ENCODE measurements at places on chromosomes 3 and 15.

DNA sequence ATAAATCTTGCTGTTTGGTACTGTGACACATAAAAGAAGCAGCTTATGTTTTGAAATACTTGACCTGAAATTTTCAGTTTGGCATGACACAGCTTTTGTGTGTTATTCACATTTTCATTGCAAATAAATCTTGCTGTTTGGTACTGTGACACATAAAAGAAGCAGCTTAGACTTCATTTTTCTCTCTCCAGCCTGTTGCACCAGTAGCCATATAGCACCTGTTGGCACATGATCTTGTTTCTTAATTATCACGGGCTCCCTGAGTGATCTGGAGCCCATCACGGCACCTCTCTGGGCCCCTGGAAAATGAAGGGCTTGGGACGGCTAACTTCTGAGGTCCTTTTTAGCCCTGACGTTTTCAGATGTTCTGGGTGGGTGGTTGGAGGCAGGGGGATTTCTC lies 77.4 kb upstream of the SLCO3A1 start:
- no peak for DNase-seq

DNA sequence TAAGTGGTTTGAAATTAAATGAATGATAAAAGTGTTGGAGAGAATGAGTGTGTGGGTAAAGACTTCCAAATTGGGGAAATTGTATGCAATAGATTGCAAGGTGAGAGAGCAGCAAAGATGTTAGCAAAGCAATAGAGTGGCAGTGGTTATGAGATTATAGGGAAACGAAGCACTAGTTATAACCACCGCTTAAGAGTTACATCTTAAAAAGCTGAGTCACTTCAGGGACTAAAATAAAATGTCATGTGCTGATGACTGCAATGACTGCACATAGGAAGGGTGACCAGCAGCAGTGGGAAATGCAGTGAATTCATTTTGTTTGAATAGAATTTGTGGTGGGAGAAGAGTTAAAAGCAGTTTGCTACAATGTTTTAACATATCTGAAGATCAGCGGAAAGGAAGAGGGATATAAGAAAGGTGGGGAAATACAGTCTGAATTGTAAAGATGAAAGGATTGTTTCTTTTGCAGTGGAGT lies 127.3 kb downstream of the RAP2B start:
- DNase-seq: no peak

DNA sequence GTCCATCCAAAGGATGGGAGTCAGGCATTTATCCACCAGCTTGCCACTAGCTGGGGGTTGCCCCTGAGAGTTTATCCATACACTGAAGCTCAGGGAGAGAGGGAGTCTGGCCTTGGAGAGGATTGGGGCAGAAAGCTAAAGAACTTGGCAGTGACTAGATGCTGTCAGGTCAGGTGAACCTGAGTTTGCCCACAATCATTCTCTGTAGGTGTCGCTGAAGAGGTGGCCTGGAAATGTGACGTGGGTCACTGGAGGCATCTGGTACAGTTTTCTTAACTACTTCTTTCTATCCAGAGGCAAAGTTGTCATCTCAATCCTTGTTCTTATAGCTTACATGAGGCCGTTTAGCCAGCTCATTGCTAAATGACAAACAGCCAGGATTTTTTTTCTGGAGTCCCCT lies 298.0 kb upstream of the CTNNB1 start:
- no peak for DNase-seq

- no peak for DNase-seq
Observed at GRCh38 chr3:103089758-103090157, 654.9 kb downstream of the ZPLD1 start.

DNA sequence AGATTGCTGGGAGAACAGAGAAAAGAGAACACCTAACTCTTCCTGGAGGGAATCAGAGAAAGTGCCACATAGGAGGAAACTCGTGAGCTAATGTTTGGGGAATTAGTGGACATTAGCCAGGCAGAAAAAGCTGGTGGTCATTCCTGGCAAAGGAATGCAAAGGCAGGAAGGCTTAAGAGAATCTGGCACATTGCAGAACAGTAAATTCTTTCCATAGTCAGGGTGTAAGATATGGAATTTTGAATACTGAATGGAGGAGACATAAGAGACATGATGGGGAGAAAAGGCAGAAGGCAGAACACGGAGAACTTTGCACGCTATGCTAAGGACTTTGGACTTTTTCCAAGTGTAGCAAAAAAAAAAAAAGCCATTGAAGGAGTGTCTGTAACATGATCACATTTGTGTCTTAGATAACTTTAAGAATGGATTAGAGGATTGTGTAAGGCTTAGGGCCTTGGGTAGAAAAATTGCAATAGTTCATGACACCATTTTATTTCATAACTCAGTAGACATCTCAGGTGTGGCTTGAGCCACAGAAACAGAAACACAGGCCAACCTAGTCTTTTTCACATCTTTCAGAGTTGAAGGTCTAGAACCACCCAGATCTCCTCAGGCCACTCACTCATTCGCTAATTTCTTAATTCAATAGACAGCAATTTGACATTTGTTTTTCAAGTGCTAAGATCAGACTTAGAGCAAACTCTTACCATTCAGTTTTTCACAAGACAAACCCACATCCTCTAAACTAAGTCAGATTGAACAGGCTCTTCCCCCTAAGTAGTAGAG lies 31.2 kb upstream of the CCDC80 start:
- DNase-seq: no peak

GRCh38 chr15:72057548-72058091 lies 60.3 kb downstream of the MYO9A start:
- no peak for DNase-seq

DNA sequence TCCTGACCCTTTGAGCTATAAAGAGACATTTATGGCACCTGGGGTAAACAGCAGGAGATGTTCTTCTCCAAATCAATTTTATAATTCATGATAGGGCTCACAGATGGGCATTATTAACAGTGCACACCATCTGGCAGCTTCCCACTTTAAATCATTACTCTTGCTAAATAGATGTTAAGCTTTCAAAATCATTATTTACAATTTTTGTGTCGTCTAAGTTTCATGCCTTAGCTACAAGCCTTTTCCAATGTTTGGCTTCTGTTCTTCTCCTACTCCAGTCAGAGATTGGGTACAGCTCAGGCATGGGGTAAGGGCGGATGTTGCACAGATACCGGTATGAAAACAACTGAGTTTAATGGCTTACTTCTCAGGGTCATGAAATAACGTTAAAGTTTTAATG lies 120.9 kb upstream of the PFN2 start:
- no peak for DNase-seq

DNA sequence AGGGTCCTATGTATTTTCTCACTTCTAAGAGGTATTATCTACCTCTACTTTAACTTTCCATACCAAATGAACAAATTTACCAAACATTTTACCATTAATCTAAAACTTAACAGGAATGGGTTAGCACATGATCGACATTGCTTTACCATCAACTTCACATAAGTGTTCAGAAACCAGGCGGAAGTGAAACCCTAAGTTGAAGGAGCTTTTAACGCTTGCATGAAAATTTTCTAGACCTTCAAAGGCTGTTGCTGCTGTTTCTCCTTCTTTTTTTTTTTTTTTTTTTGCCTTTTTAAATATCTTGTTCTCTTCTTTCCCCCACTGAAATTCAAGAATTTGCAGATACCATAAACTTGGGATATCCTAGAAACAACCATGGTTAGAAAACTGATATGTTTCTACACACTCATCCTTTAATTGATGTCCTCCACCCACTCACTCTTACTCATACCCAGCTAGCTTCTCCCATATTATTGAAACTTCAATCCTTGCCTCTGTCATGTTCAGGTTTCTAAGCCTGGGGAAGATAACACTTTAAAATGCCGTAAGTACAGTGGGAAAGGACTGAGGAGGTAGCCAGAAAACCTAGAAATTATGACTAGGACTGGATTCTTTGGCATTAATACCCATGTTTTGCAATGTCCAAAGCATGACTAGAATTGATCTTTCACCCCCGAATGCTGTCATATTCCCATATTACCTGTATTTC lies 24.7 kb downstream of the MYO5A start:
- no peak for DNase-seq

DNA sequence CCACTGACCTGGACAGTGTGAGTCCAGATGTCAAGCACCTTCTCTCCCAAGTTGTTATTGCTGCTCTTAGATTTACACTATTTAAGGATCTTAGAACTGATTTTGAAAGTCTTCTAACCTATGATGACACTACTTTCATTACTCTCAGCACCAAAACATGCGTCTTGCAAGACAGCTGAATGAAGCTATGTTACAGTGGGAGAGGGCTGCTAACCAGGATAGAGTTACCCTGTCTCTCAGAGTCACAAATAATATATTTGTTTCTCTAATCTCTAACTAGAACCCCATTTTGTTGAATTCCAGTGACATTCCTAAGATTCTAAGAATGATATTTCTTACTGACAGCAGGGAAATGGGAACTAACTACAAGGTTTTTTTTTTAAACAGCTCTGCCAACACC lies 455.5 kb downstream of the MAGI1 start:
- DNase-seq: no peak

GRCh38 chr3:194812176-194812575 lies 126.5 kb downstream of the FAM43A start:
- no peak for DNase-seq

DNA sequence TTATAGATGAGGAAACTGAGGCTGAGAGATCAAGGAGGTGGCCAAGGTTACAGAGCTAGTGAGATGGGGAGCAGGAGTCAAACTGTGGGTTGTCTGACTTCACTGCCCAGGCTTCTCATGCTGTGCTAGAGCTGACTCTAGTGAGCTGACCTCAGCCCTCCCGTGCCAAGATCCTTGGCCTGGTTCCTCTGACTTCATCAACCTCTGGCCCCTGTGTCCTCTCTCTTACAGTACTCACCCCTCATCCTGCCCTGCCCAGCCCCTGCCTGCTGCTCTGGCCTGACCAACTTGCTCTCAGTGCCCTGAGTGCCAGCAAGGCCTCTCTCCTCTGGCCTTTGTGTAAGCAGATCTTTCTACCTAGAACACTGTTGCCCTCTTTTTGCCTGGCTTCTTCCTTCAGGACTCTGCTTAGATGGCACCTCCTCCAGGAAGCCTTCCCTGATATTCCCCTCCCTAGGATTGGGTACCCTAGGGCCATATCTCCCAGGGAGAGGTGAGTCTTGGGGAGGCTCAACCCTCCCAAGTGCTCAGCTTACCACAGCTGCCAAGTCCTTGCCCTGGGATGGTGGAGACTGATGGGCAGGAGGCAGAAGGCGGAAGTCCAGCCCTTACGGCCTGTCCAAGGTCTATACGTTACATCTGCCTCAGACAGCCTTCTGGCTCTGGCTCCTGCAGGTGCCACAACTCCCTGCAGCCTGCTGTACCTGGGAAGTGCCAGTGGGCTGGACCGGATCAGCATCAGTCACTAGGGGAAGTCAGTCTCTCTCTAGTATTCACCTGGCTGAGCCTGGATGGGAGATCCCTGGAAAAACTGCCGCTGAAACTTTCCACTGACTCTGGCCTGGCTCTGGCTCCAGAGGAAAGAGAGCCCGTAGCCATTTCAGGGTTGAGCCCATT lies 36.3 kb upstream of the FAM107A start:
- DNase-seq: no peak

DNA sequence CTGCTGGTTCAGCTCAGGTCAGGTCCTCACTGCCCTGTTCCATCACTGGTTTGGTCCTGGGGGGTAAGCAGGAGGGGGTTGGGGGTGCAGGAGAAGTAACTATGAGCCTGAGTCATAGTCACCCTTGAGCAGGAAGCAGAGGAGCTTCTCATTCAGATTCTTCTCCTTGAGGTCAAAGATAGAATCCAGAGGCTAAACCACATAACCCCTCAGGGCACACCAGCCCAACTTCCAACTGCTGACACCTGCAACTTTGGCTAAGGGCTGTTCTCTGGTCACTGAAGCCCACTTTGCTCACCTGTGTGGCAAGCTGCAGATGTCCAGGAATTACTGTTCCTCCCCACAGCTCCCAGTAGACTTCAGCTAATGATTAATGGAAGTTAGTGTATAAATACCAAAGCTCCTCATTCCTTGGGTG lies 48.8 kb upstream of the LRRFIP2 start:
- no peak for DNase-seq

- DNase-seq: no peak
Observed at GRCh38 chr3:197393711-197394110, 95.3 kb upstream of the DLG1 start.

GRCh38 chr3:120173056-120173675 lies 78.9 kb upstream of the GSK3B start:
- DNase-seq: no peak

DNA sequence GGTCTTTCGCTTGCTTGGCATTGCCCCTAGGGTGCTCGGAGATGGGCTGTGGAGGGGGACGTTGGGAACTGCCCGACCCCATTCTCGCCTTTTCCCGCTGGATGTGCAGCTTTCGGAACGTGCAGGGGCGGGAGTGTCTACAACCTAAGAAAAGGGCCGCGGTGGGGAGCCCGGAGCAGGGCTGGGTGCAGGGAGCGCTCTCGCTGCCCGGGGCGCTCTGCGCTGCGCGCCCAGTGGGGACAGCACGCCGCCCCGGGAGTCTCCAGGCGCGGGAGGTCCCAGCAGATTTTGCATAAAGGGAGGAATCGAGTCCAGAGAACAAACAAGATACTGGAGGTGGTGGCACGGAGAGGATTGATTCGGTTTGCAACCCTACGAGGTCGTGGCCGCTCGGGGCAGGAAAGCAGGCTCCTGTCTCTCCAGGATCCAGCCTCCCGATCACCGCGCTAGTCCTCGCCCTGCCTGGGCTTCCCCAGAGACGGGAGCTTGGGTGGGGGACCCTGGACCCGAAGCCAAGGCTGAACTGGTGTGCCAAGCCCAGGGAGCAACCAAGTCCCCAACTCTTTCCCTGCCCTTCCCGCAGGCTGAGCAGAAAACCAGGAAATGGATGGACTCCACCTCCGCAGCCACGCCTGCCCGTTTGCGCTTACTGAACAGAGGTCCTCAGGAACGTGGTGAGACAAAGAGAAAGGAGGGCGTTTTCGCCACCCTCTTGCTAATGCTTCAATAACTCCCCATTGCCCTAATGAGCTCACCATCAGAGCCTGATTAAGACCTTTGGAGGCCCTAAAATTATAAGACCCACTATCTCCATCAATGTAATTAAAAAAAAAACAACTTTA lies 59.7 kb downstream of the NOX5 start:
- no peak for DNase-seq

DNA sequence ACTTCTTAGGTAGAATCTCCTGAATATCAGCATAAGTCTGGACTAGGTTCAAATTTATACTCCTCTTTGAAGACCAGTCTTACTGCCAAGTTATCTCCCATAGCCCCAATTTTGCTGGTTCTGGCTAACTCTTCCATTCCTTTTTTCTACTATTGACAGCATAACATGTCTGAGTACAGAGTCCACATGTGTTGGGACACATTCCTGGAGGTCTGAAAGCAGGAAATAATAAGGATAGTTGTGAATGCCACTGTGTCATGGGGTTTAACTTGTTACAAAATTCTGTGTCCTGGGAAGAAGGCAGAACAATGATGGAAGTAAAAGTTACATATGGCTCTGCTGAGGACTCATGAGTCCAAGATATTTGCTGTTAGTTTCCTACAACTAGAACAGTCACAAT lies 57.4 kb upstream of the ZBTB20 start:
- no peak for DNase-seq

DNA sequence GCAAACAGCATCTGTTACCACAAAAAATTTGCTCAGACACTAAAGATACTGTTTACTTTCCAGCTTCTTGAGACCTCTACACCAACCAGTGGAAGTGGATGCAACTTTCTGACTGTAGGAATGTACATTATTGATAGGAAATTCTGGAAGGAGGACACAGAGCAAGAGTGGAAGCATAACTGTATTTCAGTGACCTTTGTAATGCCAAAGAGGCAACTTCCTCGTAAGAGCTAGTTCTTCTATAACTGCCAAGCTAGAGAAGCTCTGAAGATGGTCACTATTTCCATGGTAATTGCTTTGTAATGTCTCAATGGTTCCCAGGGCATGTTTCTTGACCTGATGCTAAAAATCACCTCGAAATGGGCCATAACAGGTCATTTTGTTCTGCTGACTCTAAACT lies 96.3 kb upstream of the SLC2A2 start:
- no peak for DNase-seq

- DNase-seq: no peak
Observed at GRCh38 chr15:101458908-101459578, 30.5 kb downstream of the PCSK6 start.

Data from stimulated activated CD4-positive, alpha-beta T cell treated with anti-CD3 and anti-CD28 coated beads, Interleukin-12 subunit alpha, Interleukin-12 subunit beta, amount 100 ng/mL, for 4 hours (primary cell).